ENCODE measurements at places on chromosomes 16 and 17.

DNA sequence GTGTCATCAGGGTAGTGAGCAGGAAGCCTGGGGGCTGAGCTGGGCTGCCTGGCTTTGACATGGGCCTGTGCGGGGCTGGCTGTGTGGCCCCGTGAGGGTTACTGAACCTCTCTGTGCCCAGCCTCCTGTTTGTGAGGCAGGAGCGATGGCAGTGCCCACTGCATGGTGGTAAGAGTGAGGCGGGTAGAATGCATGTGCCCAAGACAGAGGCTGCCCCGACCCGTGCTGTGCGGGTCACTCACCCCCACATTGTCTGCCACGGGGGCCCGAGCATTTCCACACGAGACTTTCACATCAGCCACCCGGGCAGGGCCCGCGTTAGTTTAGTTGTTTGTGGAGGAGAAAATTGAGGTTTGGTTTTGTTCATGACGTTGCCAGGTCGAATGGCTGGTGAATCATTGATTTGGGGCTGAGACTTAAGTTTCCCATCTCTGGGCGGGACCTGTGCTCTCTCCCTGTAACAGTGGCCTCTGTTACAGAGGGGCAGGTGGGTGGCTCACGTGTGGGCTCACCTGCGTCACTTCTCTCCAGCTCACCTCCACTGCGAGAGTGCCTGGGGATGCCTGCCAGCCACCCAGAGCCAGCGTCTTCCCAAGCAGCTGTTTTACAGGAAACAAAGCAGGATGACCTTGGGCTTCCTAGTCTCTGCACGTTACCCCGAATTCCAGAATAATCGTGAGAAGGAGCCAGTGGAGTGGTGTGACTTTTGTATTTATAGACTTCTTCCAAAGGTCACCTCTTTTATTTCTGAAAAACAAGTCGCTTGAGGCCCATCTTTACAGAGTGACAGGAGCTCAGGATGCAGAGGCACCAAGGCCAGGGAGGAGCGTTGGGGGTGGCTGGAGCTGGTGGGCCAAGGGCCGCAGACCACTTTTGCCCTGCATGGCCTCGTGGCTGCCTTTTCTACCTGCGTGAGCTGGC lies 150.6 kb downstream of the RPTOR start:
- no peaks in the 10 kb centered on the region for H3K27me3 ChIP-seq
- no peak for DNase-seq
- peak overlapping the region; percentile 88 for H3K27ac ChIP-seq
- H3K4me1 ChIP-seq: peaks cover 6% of the 10 kb centered on the region
- no peak overlapping the region for H3K4me3 ChIP-seq
- H3K36me3 ChIP-seq: no peaks in the 10 kb centered on the region

GRCh38 chr17:57356719-57357391 lies 100.5 kb downstream of the MSI2 start:
- peaks cover 18% of the 10 kb centered on the region for H3K36me3 ChIP-seq
- no peak overlapping the region for H3K4me3 ChIP-seq
- no peaks in the 10 kb centered on the region for H3K27me3 ChIP-seq
- H3K27ac ChIP-seq: no peak overlapping the region
- peaks cover 5% of the 10 kb centered on the region for H3K4me1 ChIP-seq

DNA sequence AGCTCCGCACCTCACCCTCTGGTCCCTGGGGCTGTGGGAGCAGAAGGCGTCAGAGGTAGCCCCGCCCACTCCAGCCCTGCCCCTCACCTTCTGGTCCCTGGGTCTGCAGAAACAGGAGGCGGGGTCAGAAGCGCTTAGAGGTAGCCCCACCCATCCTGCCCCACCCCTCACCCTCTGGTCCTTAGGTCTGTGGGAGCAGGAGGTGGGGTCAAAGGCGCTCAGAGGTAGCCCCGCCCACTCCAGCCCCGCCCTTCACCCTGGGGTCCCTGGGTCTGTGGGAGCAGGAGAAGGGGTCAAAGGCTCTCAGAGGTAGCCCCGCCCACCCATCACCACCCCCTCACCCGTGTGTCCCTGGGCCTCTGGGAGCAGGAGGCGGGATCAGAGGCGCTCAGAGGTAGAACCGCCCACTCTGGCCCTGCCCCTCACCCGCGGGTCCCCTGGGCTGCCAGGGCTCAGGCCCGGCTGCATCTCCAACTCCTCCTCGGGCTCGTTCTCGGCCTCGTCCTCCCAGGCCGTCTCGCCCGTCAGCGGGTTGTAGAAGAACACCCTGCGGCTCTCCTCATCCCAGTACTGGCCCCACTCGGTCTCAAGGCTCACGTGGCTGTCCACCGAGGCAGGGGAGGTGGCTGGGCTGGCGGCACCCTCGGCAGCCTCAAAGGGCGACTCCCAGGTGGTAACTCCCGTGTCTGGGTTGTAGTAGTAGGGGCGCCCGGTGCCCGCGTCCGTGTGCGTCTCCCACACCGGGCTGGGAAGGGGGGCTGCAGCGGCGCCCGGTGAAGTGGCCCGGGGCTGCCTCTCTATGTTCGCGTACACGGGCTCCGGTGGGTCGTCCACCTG lies 27.2 kb downstream of the ARHGAP27 start:
- H3K27me3 ChIP-seq: no peaks in the 10 kb centered on the region
- peaks cover 19% of the 10 kb centered on the region for H3K36me3 ChIP-seq
- DNase-seq: no peak
- no peak overlapping the region for H3K27ac ChIP-seq
- H3K4me3 ChIP-seq: no peak overlapping the region

DNA sequence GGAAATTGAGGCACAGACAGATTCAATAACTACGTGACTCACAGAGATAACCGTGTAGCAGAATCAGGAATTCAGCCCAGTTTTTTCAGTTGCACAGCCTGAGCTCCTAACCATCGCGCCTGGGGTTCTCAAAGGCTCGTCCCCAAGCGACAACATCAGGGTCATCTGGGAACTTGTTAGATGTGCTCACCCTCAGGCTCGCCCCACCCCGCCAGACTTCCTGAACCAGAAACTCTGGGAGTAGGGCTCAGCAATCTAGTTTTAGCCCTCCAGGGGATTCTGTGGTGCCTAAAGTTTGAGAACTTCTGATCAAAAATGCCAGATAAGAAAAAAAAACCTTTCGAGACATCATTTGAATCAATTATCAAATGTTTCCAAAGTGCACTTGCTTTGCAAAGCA lies 559.8 kb downstream of the WWOX start:
- no peaks in the 10 kb centered on the region for H3K27me3 ChIP-seq
- H3K4me1 ChIP-seq: no peaks in the 10 kb centered on the region
- H3K27ac ChIP-seq: no peak overlapping the region
- H3K36me3 ChIP-seq: no peaks in the 10 kb centered on the region
- no peak for DNase-seq

DNA sequence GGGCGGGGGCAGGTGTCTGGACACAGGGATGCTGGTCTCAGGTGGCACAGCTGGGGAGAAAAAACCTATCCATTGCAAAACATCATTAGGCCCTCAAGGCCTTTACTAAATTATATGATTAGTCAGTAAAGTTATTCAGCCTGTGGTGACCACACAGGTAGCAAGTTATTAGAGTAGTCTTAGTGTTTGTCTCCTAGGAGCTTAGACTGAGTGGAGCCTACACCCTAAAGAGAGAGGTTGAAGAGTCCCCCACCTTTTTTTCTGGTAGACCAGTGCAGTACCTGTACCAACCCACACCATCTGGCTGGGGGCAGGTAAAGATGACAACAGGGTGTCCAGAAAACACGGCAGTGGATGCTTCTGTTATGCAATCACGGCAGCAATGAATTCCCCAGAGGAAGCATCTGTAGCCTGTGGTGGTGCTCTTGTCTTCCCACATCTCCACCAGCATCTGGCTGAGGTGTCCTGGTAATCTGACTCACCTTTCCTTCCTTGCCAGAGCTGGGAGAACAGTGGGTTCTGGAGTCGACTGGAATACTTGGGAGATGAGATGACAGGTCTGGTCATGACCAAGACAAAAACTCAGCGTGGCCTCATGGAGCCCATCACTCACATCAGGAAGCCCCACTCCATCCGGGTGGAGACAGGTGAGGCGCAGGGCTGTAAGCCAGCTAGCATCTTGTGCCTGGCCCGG lies 11.0 kb downstream of the MYCBPAP start:
- peak overlapping the region; percentile 57 for H3K27ac ChIP-seq
- peaks cover 41% of the 10 kb centered on the region for H3K4me1 ChIP-seq
- H3K4me3 ChIP-seq: no peak overlapping the region
- H3K27me3 ChIP-seq: no peaks in the 10 kb centered on the region
